ENCODE measurements at places on chromosomes 16 and 17.

GRCh38 chr17:57257195-57257894, 1.0 kb downstream of the MSI2 start:
- DNase-seq = no peak

DNA sequence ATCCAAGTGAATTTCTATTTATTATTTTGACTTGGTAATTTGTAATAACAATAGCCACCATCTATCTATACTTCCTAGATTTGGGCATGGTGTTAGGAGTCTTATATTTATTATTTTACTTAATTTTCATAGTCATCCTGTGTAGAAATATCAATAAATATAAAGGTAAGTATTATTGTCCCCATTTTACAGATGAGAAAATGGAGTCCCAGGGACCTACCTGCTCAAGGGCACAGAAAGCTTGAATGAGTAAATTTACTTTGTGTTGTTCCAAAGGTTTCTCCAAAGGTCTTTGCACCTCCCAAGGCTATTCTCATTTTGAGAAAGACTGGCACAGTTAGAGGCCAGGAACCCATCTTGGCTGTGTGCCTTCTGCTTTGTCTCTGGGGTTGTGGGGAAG, 738.3 kb downstream of the WWOX start:
- DNase-seq = no peak

GRCh38 chr16:55506083-55506482, 2.8 kb upstream of the LPCAT2 start:
- peak; percentile 26 for DNase-seq

DNA sequence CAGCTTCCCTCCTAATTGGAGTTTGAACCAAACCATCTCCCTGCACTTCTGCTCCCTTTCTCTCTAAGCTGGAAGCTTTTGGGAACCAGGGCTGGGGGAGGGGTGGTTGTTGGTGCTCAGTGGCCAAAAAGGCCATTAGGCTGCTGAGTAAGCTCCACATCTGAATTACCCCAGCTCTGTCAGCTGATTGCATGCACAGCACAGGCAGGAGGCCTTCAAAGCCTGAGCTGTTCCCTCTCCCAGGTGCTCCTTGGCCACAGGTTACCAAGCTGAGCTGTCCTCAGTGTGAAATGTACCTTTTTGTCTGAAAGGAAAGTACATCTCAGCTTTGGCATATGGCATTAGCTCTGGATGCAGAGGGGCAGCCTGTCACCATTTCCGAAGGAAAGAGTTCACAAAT, 6.2 kb upstream of the TBKBP1 start:
- no peak for DNase-seq

GRCh38 chr17:21275047-21275578, 9.4 kb upstream of the MAP2K3 start:
- DNase-seq = no peak

DNA sequence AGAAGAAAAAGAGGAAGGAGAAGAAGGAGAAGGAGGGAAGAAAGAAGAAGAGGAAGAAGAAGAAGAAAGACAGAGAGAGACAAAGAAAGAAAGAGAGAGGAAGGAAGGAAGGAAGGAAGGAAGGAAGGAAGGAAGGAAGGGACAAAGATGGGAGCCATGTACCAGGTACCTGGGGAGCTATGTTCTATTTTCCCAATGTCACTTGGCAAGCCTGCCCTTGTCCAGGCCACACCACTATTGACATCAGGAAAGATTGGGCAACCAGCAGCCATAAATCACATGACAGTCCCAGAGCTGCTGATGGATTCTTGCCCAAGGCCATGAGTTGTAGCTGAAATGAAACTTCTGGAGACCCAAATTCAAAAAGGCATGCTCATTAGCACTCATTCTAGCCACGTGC, 2.7 kb upstream of the CES1 start:
- peak; percentile 54 for DNase-seq

GRCh38 chr17:33901085-33901484, 354.0 kb upstream of the CCL2 start:
- no peak for DNase-seq

DNA sequence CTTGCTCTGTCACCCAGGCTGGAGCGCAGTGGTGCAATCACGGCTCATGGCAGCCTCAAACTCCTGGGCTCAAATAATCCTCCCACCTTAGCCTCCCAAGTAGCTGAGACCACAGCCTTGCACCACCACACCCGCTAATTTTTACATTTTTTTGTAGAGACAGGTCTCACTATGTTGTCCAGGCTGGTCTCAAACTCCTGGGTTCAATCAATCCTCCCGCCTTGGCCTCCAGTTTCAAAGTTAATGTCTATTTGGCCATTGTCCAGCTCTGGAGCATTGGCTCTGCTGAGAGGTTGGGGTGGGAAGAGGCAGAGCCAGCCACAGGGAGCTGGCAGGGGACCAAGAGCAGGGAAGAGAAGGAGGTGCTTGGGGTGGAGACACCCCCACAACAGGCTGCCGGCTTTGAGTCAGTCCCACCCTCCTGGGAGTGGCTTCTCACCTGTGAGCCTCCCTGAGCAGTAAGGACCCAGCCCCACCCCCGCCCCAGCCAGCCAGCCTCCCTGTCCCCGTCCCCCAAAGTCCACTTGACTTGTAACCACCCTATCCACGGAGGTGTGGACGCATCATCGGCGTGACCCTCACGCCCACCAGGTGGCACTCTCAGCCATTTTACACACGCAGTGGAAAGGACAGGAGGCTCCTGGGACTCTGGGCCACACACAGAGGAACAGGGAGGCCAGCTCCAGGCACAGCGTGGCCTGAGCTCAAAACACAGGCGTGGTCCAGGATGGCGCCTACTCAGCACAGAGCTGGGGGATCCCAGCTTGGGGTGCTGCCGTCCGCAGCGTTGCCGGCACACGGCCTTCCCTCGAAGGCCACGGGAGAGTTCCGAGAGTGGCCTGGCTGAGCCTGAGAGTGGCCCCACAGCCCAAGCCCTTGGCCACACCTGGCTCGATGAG, 22.8 kb upstream of the PVALEF start:
- DNase-seq = peak; percentile 87

DNA sequence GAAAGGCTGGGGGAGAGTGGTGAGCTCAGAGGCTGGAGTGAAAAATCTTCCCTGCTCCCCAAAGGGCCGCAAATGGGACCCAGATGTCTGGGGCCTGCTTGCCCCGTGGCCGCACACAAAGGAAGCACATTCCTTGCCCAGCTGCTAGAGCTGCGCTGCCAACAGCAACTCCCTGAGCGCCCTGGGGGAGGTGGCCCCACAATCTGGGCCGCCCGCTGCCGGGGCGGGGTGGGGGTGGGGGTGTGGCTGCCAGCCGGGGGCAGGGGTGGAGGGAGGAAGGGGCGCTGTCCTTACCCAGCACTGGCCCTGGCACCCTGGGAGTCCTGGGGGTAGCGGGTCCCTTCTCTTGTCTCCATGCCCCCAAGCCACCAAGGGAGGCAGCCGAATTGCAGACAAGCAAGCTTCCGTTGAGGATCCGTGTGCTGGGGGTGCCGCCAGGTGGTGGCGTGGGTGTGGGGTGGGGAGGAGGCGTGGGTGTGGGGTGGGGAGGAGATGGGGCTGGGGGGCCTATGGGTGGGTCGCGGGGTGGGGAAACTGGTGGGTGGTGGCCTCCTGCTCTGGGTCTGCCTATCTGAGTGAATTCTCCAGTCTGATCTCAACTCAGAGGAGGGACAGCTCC, 48.4 kb upstream of the PABPN1L start:
- no peak for DNase-seq

GRCh38 chr16:25151996-25152395, 40.5 kb downstream of the LCMT1 start:
- no peak for DNase-seq

DNA sequence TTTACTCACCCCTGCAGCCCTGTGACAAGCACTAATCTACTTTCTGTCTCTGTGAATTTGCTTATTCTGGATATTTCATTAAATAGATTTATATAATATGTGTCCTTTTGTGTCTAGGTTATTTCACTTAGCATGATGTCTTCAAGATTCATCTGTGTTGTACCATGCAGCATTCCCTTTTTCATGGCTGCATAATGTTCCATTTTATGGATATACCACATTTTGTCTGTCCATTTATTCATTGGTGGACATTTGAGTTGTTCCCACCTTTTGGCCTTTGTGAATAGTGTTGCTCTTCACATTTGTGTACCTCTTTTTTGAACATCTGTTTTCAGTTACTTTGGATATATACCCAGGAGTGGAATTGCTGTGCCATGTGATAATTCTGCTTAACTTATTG, 110.3 kb downstream of the ELAC2 start:
- no peak for DNase-seq

- no peak for DNase-seq
These were observed 11.7 kb downstream of the TMEM238L start for GRCh38 chr17:10792151-10792550.

DNA sequence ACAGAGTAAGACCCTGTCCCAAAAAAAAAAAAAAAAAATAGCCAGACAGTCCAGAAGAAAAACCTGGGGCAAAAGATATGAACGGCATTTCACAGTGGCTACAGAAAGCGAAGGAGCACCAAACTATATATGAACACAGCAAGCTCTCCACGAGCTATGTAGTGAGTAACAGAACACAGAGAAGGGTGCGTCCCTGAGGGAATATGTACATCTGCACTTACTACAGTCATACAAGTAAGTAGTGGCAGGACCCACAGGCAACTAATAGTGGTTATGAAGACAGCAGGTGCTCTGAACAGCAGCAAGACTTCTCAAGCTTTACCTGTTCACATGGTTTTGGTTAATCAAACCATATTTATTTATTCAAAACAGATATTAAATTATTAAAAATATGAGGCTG, 15.8 kb downstream of the TRAP1 start:
- no peak for DNase-seq

- no peak for DNase-seq
These were observed 94.8 kb upstream of the CPHXL start for GRCh38 chr16:75821117-75821516.

- no peak for DNase-seq
These were observed 537.1 kb upstream of the EEF2KMT start for GRCh38 chr16:5634666-5635180.

GRCh38 chr16:56306690-56307533, 115.6 kb downstream of the GNAO1 start:
- no peak for DNase-seq

DNA sequence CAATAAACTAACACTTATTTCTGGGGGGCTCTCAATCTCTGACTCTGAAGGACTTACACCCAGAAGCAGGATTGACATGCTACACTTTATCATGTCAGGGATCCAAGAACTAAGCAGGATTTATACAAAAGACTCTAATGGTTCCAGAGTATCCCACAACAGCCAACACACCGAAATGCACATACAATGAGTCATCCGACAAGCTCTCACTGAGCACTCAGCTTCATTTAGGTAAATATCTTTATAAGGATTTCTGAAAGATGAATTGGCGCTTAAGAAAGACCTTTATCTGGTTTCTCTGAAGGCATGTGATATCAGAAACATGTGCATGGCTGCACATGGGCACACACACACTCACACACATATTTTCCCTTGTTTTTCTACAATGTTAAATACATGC, 77.2 kb downstream of the TOX3 start:
- no peak for DNase-seq

GRCh38 chr16:10918294-10919002, 23.8 kb downstream of the DEXI start:
- DNase-seq = peak; percentile 91

GRCh38 chr17:21816592-21817567, 124.6 kb downstream of the KCNJ18 start:
- no peak for DNase-seq

- no peak for DNase-seq
These were observed 58.3 kb downstream of the CCT6B start for GRCh38 chr17:34902831-34903547.

GRCh38 chr17:82457929-82458178, 687 bp upstream of the NARF start:
- DNase-seq = peak; percentile 95

- DNase-seq = no peak
These were observed 18.3 kb downstream of the PIK3R5 start for GRCh38 chr17:8947201-8947600.

- no peak for DNase-seq
These were observed 83.2 kb downstream of the IRX3 start for GRCh38 chr16:54203384-54203783.

GRCh38 chr16:89184933-89185794, 13.6 kb downstream of the CDH15 start:
- DNase-seq = no peak

GRCh38 chr17:28973425-28973824, 22.1 kb upstream of the PHF12 start:
- no peak for DNase-seq

Measured in inflammatory macrophage (primary cell).